Cardiac fibroblast (primary cell): ENCODE measurements at places on chromosomes 11 and 22.
A peak's percentile ranks its signal among the peaks of the same experiment; 100 is the strongest.

GRCh38 chr22:19983741-19984140 is 32.9 kb downstream of the ARVCF start:
- DNase-seq, result no peak

DNA sequence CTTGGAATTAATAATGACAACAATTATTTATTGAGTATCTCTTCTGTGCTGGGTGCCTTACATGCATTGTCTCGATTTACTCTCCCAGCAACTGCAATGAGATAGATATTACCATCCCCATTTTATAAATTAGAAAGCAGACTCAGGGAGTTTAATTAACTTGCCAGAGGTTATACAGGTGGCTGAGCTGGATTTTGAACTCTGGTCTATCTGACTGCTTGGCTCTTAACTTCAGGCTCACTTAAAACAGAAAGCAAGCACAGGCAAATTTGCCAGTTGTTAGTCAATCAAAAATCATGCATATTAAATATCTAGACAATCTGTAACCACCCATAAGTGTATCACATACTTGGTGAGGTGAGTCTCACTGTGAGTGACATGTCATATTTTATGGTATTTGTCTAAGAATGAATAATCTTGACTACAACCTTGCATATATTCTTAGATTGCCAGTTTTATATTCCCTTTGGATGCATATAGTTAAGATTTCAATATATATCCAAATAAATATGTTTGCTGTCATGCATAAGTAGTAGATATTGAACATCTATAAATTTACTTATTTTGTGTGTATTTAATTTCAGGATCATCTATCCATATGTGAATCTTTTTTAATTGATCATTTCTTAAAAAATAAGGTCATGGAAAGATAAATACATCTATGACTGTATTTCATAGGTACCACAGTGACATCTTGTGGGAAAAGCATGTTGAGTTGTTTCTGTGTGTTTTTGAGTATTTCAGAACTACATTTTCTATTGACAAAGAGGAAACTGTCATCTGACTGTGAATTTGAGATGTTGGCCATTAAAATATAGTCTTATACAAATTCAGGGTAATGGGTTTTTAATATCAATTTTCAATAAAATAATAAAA is 112.0 kb upstream of the ARHGAP42 start:
- DNase-seq, result peak; percentile 58

GRCh38 chr11:27873664-27874063 is 173.4 kb upstream of the BDNF start:
- no peak for DNase-seq

GRCh38 chr11:20854215-20854955 is 185.0 kb downstream of the NELL1 start:
- DNase-seq, result no peak

- no peak for DNase-seq
Measured at GRCh38 chr11:90221803-90222458, 918 bp downstream of the CHORDC1 start.

DNA sequence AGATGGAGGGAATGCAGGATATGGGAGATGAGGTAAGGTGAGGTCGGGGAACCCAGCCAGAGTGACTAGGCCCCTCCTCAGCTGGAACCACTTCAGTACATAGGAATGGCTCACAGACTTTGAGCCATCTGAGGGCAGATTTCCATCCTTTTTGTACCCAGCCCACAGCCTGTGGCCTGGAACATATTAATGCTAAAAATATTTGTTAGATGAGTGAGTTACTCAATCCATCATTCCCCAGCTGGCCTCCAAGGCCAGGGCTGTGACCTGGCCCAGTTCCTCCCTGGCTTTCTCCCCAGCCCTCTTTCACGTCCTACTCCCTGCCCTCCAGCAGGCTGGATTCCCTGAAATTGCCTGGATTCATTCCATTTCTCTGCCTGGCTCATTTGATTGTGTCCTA is 57.2 kb upstream of the PRDM11 start:
- peak; percentile 98 for DNase-seq

DNA sequence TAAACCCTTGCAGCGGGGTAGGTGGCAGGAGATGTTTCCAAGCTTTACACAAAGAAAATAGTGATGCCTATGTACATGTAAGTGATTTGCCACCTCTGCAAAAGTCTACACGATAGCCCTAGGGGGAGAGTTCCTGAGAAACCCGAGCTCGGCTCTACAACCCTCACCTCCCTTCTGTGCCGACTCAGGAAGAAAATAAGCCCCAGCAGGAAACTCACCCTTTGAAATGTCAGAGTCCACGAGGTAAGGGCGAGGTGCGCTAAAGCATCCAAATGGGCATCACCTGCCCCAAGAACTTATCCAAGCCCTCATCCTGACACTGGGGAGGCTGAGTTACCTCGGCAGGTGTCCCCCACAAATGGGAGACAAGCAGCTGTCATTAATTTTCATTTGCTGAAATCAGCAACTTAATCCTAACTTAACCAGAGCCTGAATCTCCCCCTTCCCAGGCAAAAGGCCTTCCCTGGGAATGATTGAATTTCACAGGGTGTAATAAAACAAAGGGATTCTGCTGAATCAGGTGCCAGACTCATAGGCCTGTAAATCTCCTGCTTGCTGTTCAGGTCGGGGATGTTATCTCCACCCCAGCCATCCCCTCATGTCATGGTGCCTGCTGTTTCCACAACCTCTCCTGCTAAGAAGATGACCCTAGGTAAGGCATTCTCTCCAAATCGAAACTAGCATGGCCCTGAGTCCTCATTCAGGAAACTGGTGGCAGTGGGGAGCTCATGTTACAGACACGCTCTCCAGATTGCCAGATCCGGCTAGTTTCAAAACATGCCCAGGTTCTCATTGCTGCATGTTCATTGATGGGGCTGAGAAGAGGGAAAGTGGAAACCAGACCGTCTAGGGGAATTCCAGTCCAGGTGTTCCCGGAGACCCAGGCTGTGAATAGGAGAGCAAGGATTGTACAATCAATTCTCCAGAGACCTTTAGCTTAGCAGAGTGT is 105.3 kb upstream of the KIRREL3 start:
- DNase-seq, result no peak

GRCh38 chr22:22478470-22478869 is 30.1 kb downstream of the ZNF280B start:
- peak; percentile 8 for DNase-seq

GRCh38 chr11:116173941-116174911 is 598.6 kb downstream of the BUD13 start:
- no peak for DNase-seq

DNA sequence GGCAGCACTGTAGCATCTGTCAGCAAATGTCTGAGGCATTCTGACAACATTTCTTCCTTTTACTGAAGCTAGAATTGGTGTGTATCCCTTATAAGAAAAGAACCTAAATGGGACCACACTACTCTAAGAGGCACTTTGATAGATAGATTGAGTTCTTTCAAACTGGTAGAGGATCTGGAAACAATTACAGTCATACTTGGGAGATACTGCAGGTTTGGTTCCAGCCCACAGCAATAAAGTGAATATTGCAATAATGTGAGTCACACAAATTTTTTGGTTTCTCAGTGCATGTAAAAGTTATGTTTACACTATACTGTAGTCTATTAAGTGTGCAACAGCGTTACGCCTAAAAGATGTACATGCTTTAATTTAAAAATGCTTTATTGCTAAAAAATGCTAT is 96.9 kb downstream of the SBF2 start:
- no peak for DNase-seq

- peak; percentile 71 for DNase-seq
Measured at GRCh38 chr11:45045683-45046471, 95.2 kb upstream of the TP53I11 start.

DNA sequence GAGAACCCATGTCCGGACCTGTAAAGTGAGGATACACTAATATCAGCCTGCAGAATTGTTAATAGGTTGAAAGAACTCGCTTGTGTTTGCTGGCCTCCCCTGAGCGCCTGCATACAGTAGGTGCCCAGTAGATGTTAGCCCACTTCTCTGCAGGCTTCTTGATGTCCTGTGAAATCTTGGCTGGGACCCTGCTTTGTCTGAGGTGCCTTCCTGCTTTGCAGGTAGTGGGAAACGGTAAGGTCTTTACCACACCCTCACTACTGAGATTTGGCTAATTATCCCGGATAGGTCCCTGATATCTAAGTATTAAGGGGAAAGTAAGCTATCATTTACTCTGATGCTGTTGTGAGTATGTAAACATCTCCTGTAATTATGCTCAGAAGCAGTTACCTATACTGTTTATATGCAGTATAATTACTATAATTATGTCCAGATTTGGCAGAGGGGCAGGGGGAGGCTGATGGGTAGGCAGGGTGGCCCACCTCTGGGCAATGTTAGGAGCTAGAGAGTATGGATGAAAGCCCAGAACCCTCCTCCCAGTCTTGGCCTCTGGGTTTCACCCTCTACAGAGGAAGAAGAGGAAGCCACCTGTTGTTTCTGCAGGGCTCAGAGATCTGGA is 1.2 kb upstream of the ARRB1 start:
- DNase-seq, result no peak

DNA sequence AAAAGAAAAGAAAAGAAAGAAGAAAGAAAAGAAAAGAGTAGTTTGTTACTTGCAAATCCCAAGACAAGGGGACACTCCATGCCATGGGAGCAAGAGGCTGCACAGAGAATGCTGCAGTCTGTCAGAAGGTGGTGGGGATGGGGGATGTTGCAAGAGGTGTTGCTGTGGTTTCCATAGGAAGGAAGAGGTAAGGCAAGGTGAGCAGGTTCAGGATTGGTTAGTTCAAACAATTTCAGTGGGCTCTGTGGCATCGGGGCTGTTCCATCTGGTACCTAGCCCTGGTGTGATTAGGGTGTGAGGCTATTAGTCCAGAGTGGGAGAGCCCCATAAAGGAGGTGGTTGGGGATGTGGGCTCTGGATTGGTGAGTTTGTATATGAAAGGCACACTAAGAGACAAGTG is 172.7 kb downstream of the BCR start:
- no peak for DNase-seq

DNA sequence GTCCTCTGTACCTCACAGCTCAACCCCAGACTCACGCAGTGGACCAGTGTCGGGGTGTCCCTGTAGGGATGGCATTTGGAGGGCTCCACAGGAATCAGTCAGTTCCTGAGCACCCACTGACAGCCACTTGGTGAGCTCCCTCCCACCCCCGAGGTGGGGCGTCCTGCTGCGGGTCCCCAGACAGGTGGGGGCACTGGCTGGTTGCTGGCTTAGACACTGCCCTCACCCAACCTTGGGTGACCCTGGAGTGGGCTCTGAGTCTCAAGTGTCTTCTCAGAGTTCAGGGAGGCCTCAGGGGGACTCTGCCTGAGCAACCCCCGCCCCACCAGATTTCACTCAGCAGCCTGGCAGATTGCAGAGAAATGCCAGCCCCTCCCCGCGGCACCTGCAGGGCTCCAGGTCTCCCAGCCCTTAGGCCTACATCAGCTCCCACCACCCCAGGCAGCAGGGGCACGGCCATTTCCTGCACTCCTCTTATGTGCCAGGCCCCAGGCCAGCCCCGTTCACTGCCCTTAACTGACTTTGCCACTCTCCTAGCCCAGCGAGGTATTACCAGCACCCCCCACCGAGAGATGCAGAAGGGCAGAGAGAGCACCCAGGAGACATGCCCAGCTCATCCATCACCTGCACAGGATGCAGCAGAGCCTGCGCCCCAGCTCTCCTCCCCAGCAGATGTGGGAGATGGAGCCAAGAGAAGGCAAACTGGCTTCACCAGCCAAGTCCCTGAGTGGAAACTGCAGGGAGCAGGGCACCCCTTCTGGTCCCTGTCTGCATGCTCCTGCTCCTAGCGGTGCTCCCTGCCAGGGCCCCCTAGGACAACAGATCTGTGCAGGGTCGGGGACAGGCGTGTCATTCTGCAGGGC is 2.4 kb downstream of the PRR5 start:
- DNase-seq, result no peak

GRCh38 chr11:122523846-122524805 is 131.4 kb upstream of the UBASH3B start:
- peak; percentile 22 for DNase-seq

GRCh38 chr11:10387206-10388083 is 67.6 kb upstream of the AMPD3 start:
- DNase-seq, result peak; percentile 97

- peak; percentile 80 for DNase-seq
Measured at GRCh38 chr11:130510407-130511006, 62.1 kb downstream of the ADAMTS15 start.

- no peak for DNase-seq
Measured at GRCh38 chr11:44113018-44113417, 17.5 kb downstream of the EXT2 start.

DNA sequence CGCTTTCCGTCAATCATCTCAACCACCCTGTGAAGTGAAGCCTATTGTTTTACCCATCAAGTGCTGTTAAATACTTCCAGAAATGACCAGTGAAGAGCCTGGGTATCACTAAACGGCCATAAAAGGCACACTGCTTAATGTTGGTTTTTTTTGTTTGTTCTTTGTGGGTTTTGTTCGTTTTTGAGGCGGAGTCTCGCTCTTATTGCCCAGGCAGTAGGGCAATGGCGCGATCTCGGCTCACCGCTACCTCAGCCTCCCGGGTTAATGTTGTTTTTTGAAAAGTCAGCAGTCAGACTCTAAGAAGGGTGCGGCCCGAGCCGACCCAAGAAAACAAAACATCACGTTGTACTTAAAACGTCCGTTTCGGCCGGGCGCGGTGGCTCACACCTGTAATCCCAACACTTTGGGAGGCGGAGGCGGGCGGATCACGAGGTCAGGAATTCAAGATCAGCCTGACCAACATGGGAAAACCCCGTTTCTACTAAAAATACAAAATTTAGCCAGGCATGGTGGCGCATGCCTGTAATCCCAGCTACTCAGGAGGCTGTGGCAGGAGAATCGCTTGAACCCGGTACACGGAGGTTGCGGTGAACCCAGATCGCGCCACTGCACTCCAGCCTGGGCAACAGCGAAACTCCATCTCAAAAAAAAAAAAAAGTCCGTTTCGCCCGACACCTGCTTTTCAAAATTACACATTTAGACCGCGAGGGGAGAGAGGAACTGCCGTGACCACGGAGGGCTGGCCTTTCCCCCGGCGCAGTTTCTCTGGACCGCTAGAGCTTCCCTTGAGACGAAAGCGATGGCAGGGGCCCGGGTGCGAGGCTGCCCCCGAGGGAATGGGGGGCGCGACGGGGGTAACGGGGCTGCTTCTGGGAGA is 714 bp downstream of the CD59 start:
- no peak for DNase-seq

DNA sequence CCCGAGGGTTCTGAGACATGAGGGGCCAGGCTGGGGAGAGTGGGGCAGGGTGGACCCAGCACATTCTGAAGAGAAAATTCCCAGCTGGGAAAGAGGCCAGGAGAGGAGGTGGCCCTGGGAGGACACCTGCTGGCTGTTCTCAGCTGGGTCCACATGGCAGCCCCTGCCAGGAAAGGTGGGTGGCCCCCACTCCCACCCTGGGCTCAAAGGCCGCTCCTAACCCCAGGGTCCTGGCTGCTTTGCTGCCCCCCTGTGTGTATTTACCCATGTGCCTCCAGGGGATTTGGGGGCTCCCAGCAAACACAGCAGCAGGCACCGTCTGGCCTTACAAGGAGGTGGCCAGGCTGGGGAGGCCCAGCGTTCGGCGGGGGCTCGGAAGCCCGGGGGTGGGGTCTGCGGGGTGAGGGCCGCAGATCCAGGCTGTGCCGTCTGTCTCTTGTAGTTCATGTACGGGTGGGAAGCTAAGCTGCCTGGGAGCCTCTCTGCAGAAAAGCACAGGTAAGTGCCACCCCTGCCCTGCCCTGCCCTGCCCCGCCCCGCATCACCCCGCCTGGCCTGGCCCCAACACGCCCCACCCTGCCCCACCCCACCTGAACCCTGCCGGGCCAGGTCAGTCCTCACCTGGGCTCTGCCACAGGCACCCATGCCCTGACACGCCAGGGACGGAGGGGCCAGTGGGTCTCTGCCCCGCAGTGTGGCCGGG is 10.6 kb downstream of the MUC5B start:
- no peak for DNase-seq

GRCh38 chr11:33889296-33889695 is 2.6 kb downstream of the LMO2 start:
- DNase-seq, result no peak

- no peak for DNase-seq
Measured at GRCh38 chr11:129102756-129103155, 89.4 kb downstream of the ARHGAP32 start.
